ENCODE measurements at places on chromosomes 3 and 15. TPM values are rescaled to one million over a fixed set of nuclear protein-coding genes. Genes with fewer than 3 reads are reported as not detected.

CCR5 gene
- total RNA-seq = not detected

LARP6 gene
- 26.6 TPM for total RNA-seq

SNAP23 gene
- total RNA-seq = 43.8 TPM

SLC25A26 gene
- total RNA-seq = 42.8 TPM

KLHL40 gene
- total RNA-seq = not detected

LRRK1 gene
- total RNA-seq = 7.1 TPM

TMEM40 gene
- not detected for total RNA-seq

LRRC34 gene
- total RNA-seq = 1.8 TPM

C3orf18 gene
- 18.2 TPM for total RNA-seq

MME gene
- total RNA-seq = 0.49 TPM

HYAL3 gene
- total RNA-seq = 2.1 TPM

DNAH12 gene
- total RNA-seq = not detected

LRRIQ4 gene
- not detected for total RNA-seq

BCL2A1 gene
- total RNA-seq = not detected

SPSB4 gene
- 1.4 TPM for total RNA-seq

NME9 gene
- total RNA-seq = not detected

HTR3E gene
- total RNA-seq = not detected

CLRN1 gene
- not detected for total RNA-seq

EPHB3 gene
- total RNA-seq = 1.9 TPM

PIGBOS1 gene
- 18.0 TPM for total RNA-seq
